ENCODE measurements at places on chromosomes 16 and 17. TPM values are rescaled to one million over a fixed set of nuclear protein-coding genes. Genes with fewer than 3 reads are reported as not detected.

Gene SLC5A10
- 0.19 TPM for total RNA-seq

GRCh38 chr16:57480754-57481230 lies 5.5 kb downstream of the DOK4 start:
- H3K27ac ChIP-seq, result peak overlapping the region; percentile 100
- H3K36me3 ChIP-seq, result peaks cover 6% of the 10 kb centered on the region
- no peak overlapping the region for H3K4me3 ChIP-seq

Gene HS3ST4
- 0.12 TPM for total RNA-seq

GRCh38 chr16:22312897-22313781 lies 15.9 kb downstream of the POLR3E start:
- H3K4me3 ChIP-seq, result no peak overlapping the region
- DNase-seq, result no peak
- H3K27me3 ChIP-seq, result no peaks in the 10 kb centered on the region
- no peaks in the 10 kb centered on the region for H3K4me1 ChIP-seq
- peaks cover 3% of the 10 kb centered on the region for H3K36me3 ChIP-seq

- H3K36me3 ChIP-seq, result no peaks in the 10 kb centered on the region
- H3K27ac ChIP-seq, result no peak overlapping the region
- H3K4me3 ChIP-seq, result no peak overlapping the region
- no peaks in the 10 kb centered on the region for H3K4me1 ChIP-seq
Measured at GRCh38 chr17:29973005-29973404, 31.6 kb downstream of the EFCAB5 start.

Gene CBLN1
- total RNA-seq, result not detected

Gene METTL2A
- total RNA-seq, result 31.4 TPM

Gene CCL7
- not detected for total RNA-seq

Gene UBALD2
- total RNA-seq, result 51.6 TPM

All from Caco-2 (cell line).